Natural killer cell (primary cell): ENCODE measurements at places on chromosomes 5 and 9. TPM values are rescaled to one million over a fixed set of nuclear protein-coding genes. Genes with fewer than 3 reads are reported as not detected.

ZNF474 gene
- 0.21 TPM for total RNA-seq

DNA sequence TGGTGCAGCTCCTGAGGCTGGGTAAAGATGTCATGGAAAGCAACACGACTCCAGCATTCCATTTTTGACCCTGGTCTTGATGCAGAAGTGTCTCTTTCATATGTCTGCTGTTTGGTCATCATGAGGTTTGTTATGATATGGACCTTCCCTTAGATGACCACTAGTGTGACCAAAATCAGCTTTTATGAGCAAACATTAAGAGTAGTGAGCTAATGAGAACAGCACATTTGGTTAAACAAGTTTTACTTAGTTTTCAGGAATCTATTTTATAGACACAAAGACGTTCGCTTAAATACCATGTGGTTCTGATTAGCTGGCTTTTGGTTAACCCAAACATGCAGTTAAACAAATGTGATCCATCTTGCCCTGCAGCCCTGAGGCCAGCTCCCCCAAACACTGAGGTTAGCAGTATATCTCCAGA lies 56.7 kb upstream of the ACTBL2 start:
- DNase-seq = no peak

CKMT2 gene
- not detected for total RNA-seq

GRCh38 chr5:109418712-109419352 lies 9.1 kb upstream of the PJA2 start:
- no peak for DNase-seq

GRCh38 chr5:171980792-171981191 lies 25.6 kb downstream of the FBXW11 start:
- no peak for DNase-seq

DNA sequence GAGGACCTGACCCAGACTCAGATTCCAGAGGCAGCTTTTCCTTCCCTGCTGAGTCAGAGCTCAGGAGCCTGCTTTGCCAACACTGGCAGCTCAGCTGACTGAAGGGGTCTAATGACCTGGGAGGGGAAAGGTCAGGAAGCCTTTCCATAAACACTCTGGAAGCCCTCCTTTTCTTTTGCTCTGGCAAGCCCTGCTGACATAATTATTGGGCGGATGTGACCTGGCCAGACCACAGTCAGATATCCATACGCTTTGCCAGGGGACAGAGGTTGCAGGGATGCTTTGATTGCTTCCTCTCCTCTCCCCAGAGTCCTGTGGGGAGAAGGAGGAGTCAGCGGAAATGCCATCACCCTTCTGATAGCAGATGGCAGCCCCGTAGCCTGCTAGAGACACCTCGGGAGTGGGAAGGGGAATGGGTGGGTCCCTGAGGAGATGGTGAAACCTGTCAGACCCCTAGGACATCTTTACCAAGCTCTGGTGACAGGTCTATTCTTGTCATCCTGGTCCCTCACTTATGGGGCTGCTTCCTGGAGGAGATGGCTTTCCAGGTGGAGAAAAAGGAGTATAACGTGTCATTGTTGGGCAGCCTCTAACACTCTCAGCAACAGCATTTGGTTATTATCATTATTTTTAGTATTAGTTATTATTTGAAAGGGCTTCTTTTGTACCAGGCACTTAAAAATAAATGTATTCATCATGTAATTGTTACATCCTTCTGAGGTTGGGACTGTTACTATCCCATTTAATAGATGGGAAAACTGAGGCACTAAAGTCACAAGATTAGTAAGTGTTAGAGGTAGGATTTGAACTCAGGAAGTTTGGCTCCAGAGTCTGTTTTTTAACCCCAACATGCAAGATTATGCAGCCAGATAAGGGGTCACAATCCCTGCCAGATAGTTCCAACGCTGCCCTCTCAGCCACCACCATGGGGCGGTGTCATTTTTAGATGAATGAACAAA lies 11.6 kb downstream of the COL27A1 start:
- DNase-seq = no peak

- no peak for DNase-seq
Measured at GRCh38 chr5:172556262-172556661, 84.8 kb upstream of the NEURL1B start.

DNA sequence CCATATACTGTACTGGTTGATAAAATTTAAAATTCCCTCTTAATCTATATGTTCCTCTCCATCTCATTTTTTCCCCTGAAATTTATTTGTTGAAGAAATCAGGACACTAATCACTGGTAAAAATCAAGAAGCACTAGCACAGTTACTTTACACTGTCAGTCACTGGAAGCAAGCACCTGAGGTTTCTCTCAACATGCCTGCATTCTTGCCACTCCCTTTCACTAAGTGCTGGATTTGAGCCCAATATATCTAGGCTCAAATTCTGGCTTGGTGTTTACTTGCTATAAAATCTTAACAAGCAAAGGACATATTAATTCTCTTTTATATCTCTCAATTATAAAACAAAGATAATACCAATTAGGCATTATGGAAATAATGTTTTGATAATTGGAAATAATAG lies 58.6 kb downstream of the DIAPH1 start:
- no peak for DNase-seq

GPR150 gene
- total RNA-seq = 0.89 TPM

GRCh38 chr9:84839541-84839940 lies 170.0 kb downstream of the NTRK2 start:
- no peak for DNase-seq

SCGB3A2 gene
- 1.2 TPM for total RNA-seq

GRCh38 chr5:77171141-77171910 lies 39.2 kb upstream of the PDE8B start:
- no peak for DNase-seq

DNA sequence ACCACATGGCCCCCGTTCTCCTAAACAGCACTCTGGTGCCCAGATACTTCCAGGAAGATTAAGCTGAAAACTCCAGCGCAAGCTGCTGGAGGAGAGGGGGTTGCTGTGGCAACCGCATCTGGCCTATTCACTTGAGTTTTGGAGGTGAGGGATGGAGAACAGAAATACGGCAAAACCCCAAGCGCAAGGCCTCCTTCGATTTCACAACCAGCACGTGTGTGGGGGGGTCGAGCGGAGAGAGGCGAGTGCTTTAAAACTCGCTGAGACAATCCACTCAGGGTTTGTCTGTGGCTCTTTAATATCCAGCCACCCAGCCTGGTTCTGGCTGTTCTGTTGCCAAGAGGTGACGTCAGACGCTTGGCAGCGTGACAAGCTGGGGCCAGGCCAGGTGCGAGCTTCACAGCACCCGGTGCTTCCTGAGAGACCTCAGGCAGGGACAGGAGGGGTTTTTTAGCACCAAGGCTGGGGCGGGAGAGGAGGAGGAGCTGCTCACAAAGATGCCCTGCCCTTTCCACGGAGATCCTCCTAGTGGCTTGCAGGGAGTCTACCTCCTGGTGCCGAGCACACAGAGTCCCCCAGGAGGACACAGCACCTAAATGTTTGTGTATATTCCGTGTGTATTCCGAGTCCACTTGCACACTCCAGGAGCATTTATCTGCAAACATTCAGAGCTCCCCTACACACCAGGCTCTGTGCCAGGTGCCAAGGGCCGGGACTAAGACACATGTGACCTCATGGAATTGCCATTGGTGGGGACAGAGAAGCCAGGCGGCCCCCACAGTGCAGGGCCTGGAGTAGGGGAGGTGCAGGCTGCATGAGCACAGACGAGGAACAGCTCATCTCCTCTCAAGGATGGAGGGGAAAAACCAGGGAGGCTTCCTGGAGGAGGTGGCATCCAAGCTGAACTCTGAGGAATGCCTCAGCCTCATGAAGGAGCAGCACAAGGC lies 194.6 kb downstream of the OLFM1 start:
- peak; percentile 30 for DNase-seq

DNA sequence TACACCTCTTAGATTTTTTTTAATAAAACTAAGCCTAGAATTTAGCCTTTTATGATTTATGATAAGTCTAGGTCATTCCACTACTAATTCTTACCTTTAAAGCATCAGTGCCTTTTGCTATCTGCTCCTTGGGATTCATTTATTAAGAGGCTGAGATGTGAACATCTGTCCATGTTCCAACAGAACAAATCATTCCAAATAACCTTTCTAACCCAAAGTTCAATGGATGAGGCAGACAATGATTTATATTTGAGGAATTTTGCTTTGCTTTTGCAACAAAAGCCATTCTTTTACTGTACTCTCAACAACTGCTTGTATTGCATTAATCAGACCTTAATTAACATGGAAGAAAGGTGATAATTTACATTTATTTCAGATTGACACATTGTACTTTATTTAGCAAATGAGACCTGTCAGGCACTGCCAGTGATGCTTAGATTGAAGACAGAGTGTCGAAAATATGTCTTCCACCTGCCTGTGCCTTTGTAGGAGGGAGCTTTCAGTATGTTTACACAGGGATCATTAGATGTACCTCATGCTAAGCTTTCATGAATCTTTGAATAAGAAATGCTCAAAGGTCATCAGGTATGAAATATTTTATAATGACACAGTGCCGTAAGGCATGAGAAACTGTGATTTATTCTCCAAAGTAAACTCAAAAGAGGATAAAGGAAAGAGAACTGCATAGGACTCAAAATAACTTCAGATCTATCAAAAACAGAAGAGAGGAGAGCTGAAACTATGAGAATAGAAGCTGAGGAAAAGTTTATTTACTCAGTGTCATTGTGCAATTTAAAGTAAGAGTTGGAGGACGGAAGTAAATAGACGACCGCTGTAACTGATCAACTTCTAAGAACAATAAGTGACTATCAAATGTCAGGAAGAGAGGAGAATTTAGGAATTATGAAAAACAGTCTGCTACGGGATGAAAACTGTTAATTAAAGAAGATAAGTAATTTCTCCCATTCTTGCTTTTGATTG lies 36.7 kb upstream of the IZUMO3 start:
- DNase-seq = no peak

GRCh38 chr5:83871533-83872395 lies 151.1 kb upstream of the HAPLN1 start:
- no peak for DNase-seq

CDKN2B gene
- not detected for total RNA-seq

DNA sequence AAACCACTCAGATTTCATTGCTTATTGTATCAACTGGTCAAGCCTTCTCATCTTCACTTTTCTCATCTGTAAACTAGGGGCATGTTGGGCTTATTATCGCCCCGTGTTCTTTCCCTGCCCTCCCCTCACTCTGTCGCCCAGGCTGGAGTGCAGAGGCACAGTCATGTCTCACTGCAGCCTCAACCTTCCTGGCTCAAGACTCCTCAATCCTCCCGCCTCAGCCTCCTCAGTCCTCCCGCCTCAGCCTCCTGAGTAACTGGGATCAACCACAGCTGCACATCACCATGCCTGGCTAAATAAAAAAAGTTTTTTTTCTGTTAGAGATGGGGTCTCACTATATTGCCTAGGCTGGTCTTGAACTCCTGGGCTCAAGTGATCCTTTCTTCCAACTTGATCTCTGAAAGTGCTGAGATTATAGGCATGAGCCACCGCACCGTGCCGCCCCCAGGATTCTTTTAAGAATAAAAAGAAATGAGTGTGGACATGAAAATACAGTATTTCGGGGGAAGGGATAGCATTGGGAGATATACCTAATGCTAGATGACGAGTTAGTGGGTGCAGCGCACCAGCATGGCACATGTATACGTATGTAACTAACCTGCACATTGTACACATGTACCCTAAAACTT lies 2.0 kb downstream of the MAML1 start:
- no peak for DNase-seq

- no peak for DNase-seq
Measured at GRCh38 chr5:144487761-144488160, 317.1 kb downstream of the KCTD16 start.

CHSY3 gene
- total RNA-seq = 2.3 TPM

DNA sequence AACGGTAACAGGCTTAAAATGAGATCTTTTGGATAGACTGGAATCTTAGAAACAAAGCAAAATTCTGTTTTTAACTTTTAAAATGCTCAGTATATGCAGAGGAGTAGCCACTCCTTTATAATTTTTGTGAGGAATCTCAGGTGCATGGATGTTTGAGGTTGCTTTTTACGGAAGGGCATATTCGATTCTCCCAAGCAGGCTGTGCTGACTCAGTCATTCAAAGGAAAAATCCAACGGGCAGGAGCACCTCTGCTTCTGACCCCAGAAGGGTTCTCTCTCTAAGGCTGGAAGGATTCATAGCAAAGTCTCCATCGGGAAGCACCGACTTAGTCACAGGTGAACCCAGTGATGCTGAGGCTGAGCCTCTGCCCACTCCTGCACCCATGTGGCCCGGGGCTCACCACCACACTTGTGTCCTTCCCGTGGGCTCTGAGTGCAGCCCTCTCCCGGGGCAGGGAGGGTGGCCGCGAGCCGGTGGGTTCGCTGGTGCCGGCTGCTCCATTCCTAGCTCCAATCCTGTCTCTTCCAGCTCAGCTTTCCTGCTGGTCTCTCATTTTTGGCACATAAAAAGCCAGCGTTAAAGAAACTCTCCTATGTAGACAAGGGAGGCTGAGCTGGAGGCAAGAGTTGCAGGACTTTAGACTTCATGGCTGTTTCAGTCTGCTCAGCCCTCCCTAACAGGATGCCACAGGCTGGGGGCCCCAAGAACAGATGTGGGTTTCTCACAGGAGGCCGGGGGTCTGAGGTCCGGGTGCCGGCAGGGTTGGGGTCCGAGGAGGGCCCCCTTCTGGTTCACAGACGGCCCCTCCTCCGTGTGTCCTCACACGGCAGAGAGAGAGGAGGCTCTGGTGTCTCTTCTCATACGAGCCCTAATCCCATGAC lies 135.6 kb upstream of the LPCAT1 start:
- no peak for DNase-seq
